ENCODE measurements at places on chromosomes 6 and 20.

- DNase-seq, result no peak
Observed at GRCh38 chr6:159832946-159833345, 32.9 kb downstream of the PNLDC1 start.

- DNase-seq, result no peak
Observed at GRCh38 chr6:108655806-108656651, 95.3 kb downstream of the FOXO3 start.

GRCh38 chr6:165861226-165861625, 198.2 kb upstream of the PDE10A start:
- DNase-seq, result no peak

GRCh38 chr6:149431905-149432775, 32.1 kb downstream of the SUMO4 start:
- DNase-seq, result peak; percentile 81

DNA sequence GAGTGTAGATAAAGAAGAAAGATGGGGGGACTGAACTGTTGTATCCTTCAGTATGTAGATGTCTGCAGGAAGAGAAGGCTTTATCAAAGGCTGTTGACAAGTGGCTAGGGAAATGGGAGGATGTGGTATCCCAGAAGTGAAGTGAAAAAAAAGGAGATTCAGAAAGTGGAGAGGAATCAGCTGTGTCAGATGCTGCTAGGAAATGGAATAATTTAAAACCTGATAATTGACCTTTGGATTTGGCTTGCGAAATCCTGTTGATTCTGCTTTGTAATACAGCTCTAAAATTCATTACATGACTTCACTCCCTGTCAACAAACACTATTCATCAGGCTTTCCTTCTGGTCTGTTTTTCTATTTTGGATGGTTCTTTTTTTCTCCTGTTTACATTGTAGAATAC, 41.7 kb downstream of the PHF3 start:
- DNase-seq, result no peak

DNA sequence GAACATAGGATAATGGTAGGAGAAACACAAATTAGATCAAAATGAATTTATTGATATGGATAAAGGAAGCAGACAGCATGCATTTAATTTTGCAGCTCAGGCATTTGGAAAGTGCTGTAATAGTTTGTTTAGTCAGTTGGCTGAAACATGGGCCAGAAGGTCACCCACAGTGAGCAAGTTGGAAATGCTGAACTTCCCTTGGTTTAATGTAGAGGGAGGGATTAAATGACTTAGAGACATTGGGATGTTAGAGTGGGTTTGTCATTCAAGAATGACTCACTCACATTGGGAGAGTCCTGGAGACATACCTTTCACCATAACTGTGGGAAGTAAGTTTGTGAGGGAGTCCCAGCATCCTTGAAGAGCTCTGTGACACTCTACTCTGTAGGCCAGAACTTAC, 231.5 kb upstream of the PLCB4 start:
- DNase-seq, result no peak

DNA sequence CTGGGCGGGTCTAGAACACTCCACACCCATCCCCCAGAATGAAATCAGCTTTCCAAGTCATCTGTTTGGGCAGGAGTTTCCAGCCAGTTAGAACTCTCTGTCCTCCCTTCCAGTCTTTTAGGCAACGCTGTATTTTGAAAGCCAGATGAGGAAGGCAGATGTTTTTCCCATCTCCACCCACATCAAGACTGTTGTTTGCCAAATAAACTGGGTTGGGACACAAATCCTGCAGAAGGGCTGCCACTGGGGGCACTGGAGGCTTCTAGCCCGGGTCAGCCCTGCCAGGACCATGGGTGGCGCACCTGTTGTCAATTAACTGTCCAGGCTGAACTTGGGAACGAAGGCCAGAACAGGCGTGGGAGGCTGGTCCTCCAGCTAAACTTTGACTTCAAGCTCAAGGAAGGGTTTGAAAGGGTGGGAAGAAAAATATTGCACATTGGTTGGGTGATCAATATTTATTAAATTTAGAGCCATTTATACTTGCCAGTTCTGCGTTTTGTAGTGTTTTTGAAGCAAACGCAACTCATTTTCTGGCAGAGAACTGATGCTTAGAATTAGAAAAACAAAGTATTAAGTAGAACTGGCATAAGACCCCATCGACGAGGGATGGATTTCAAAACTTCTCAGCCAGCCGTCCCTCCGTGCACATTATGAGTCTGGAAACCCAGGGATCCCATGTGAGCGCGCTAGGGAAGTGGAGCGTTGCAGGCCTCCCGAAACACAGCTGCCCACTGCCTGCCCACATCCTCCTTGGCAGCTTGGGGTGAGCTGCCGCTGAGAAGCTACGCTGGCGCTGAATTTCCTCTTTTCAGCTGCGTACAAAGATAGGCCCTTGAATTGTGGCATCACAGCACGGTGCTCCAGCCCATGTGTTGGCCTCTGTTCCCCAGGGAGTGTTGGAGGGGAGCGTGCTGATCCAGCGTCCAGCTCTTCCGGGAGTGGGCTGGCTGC, 297.4 kb downstream of the QKI start:
- DNase-seq, result no peak

DNA sequence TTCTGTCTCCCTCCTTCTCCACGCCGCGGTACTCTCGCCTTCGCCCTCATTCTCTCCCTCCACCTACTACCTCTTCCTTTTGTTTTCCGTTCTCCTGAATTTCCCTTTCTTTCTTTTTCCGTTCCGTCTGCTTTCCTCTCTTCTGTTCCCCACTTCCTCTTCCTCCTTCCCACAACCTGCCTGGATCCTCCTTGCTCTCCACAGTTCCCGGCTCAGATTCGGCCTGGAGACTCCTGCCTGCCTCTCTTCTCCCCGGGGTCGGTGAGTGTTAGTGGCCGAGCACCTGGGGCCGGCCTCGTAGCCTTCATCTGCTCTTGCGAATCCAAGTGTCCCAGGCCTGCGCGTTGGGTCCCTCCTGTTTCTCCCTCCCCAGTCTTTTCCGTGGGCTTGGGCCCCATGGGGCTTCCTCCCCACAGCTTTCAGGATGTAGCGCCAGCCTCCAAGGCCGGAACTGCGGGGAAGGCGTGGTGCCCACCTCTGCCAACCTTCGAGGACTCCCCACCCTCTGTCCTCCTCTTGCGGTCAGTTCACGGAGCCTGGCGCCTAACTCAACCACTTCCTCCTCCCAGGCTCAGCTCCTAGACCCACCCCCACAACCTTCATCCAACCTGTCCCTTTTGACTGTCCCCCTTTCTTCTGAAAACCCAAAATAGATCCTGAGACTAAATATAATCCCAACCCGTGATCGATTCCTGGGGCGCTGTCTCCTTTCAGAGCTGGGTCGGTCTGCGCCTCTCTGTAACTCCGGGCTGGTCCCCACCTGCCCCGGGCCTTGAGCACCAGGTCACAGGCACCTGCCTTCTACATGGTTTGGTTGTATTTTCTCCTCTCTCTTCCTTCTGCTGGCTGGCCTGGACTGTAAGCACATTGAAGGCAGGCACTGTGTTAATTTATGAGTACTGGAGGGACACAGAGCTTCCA, 6.8 kb downstream of the NRN1 start:
- no peak for DNase-seq

GRCh38 chr6:139189665-139190064, 54.8 kb downstream of the HECA start:
- DNase-seq, result no peak

GRCh38 chr6:133945158-133945557, 7.9 kb upstream of the TBPL1 start:
- DNase-seq, result no peak

DNA sequence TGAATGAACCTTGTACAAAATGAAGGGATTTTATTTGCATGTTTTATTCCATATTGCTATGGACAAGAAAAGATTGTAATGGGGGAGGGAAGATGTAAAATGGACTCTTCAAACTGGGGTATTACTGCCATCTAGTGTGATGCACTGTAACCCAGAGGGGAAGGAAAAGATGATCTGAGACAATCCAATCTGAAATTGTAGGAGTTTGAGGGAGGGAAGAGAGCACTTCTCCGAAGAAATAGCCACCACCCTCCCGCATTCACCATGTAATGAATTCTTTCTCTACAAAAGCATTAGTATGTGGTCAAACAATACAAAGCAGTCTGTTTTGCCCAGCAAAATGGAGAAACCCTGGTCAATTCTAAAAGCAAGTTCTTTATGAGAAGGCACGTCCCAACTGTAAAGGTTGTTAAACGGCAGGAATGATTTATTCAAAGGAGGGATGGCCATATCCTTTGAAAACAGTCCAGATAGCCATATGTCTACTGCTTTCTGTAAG, 679.5 kb upstream of the NRSN1 start:
- no peak for DNase-seq

GRCh38 chr6:123226398-123226797, 230.4 kb downstream of the CLVS2 start:
- no peak for DNase-seq

- no peak for DNase-seq
Observed at GRCh38 chr6:21116736-21117135, 476.8 kb upstream of the SOX4 start.

DNA sequence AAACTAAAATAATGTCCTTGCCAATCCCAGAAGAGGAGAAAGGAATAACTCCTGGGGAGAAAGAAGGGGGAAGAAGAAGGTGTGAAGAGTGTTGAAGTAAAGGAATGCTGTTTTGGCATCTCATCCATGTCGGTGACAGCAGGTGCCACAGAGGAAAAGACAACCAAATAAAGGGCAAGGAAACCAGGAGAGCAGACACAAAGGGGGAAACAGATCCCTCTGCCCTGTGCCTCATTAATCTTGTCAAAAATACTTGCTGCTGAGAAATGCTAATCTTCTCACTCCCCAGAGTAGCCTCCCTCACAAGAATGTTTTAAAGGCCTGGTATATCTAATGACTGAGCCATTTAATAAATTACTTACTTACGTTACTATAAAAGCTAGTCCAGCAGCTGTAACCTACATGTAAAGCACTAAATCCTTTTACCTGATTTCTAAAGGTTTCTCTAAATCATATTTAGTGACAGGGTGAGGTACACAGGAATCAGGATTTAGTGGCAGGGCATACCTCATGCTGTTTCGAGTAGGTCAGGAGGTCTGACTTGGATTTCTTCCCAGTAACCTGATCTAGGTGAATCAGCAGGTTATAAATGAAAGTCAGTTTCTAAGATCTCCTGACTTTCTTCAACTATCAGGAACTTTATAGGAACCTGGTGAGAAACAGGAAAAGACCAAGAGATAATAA, 377.1 kb downstream of the CENPW start:
- DNase-seq, result no peak

- no peak for DNase-seq
Observed at GRCh38 chr6:39867592-39867991, 66.7 kb downstream of the MOCS1 start.

DNA sequence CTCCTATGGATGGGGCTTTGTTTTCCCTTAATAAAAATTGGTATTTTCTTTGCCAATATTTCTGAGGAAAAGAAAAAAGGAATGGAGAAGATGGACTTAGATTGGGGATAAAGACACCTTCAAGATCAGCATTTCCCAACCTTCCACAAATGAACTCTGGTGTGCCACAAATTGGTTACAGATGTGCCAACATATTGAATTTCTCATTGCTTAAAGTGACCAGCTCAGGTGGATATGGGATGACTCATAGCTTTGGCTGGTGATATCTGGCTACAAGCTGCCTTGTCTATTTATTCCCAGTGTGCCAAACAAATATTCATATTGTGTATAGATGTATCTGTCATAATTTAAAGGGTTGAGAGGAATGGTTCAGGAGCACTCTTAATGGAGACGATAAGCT, 32.5 kb downstream of the THEMIS start:
- no peak for DNase-seq

- DNase-seq, result no peak
Observed at GRCh38 chr6:13638626-13639025, 23.5 kb downstream of the NOL7 start.

DNA sequence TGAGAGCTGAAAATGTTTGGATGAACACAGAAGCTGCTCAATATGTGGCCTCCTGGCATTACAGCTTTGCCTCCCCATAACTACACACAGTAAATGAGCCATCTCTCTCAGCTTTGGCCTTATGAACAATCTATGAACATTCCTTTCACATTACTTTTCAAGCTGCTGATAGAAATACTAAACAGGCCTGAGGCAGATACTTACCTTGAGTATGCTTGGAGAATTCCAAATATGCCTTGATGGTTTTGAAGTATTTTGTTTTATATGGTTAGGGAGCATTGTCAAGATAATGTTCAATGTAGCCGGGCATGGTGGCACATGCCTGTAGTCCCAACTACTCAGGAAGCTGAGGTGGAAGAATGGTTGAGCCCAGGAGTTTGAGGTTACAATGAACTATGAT, 104.5 kb downstream of the CD24 start:
- DNase-seq, result no peak

DNA sequence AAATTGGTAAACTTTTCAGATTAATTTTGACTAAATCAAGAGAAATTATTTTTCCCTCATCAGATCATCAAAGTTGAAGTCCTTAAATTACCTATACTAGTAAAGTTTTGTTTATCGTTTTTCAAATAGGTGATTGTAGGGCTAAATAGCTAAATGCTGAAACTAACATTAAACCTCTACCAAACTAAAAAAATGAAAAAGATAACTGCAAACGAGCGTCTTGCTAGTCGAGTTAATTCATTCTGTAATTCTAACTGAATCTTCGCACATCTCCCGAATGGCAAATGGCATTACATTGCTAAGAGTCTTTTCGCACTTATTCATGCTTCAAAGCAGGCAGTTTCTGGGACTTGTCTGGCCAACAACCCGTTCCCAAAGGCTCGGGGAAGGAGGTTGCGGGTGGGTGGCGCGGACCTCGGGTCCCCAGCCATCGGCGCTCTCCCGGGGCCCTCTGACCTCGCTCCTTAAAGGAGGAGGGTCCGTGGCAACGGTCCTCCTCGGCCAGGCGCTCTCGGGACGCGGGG, 43.8 kb downstream of the POPDC3 start:
- no peak for DNase-seq

GRCh38 chr6:111524735-111525134, 41.7 kb upstream of the REV3L start:
- DNase-seq, result no peak

DNA sequence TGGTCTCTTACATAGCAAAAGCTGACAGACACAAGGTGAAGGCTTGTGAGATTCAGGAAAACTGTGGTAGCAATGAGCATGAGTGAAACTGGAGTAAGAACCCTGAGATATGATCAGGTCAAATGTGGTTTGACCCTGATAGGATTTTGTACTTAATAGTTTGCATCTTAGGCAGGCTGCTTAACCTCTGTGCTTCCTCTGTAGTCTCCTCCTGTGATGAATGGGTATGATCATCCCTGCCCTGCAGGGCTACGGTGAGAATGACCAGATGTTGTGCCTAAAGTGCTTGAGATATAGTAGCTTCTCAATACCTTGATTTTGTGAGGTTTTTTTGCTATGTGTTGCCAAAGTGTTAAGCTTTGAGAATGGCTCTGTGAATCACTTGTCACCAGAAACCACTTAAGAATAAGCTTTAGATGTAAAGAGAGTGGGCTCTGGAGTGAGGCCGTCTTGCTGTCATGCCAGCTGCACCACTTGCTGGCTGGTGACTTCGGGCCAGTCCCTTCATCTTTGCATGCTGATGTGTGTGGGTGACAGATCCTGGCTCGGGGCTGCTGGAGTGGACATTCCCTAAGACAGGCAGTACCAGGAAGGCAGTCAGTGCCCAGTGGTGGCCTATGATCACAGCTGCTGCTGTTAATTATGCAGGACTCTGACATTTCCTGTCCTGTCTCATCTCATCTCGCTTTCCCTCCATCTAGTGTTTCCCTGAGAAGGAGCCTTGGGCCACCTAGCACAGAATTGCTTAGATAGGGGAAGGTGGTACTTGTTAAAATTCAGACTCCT, 254.7 kb downstream of the NFATC2 start:
- no peak for DNase-seq

Measured in stimulated activated CD8-positive, alpha-beta memory T cell treated with anti-CD3 and anti-CD28 coated beads, Interleukin-2, amount 100 ng/mL, for 1 hour (primary cell).